Activated naive CD4-positive, alpha-beta T cell treated with anti-CD3 and anti-CD28 coated beads, Interleukin-2, amount 50 U/mL, for 72 hours (primary cell): ENCODE measurements at places on chromosomes 4 and X.

DNA sequence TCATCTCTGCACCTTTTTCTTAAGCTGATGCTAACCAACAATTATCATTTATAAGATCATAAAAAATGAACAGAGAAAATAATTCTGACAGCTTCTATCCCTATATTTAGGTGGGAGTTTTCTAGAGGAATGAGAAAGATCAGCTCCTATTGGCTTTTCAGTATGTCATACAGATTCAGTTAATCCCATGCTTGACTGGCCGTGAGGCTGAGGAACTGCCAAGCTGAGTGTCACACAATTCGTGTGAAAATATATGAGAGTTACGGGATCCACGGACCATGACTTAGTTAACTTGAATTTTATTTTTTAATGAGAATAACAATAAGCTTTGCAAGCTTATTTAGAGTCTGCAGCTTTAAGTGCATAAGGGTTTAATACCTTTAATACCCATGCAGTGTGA lies 37.5 kb downstream of the PHEX start:
- no peak for DNase-seq

DNA sequence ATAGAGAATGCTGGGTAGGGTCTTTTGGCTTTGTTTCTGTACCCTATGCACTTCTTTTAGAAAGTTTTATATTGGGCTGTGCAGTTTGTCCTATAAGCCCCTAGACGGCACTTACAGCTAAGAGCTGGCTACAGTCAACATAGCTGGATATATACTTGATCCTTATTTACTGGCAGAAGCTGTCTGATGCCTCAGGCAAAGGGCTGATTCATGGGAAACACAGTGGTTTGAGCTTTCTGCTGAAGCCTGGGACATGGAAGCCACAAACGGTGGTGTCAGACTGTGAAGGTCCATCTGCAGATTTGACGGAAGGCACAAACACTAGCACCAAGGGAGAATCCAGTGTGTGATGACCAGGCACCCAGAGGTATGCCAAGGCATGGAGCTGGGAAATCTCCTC lies 608.4 kb downstream of the ANKRD50 start:
- DNase-seq = no peak

GRCh38 chrX:54452920-54453319 lies 12.7 kb downstream of the TSR2 start:
- no peak for DNase-seq

DNA sequence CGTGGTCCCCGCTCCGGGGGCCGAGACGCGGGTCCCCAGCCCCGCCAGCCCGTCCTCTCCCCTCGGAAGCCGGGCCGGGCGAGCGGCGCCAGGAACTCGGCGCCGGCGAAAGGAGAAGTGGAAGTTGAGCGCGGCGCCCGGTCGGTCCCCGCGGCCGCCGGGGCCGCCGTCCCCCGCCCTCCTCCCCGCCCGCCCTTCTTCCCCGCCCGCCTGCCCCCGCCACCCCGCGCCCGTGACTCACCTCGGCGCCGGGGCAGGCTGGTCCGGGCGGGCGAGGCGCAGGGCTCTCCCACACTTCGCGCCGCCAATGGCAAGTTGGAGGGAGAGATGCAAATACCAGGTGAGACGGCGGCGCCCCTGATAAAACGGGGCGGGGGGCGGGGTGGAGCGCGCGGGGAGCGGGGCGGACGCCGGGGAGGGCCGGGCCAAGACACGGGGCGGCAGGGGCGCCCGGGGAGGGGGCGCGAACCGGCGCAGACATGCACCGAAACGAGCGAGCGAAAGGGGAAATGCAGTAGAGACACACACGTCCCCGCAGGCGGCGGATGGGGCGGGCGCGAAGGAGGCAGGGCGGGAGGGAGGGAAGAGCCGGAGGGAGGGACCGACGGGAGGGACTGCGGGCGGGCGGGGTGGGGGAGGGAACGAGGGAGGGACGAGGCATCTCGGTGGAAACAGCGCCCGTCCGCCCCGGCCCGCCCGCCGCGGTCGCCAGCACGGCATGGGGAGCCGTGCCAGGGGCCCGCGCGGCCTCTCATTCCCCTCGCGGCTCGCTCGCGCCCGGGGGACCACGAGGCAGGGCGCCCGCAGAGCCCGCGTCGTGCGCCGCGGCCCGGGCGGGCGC lies at the start of gene ELF4:
Gene ELF4 (minus strand): TSS at position 119 of the 841 bp plus-strand sequence. CDS start 29,167 bp downstream, outside the sequence.
- peak; percentile 42 for DNase-seq

- peak; percentile 53 for DNase-seq
Observed at GRCh38 chrX:1394731-1395501, 3.0 kb upstream of the SLC25A6 start.

GRCh38 chrX:71103110-71103983 lies 3.2 kb downstream of the CXorf65 start:
- no peak for DNase-seq

DNA sequence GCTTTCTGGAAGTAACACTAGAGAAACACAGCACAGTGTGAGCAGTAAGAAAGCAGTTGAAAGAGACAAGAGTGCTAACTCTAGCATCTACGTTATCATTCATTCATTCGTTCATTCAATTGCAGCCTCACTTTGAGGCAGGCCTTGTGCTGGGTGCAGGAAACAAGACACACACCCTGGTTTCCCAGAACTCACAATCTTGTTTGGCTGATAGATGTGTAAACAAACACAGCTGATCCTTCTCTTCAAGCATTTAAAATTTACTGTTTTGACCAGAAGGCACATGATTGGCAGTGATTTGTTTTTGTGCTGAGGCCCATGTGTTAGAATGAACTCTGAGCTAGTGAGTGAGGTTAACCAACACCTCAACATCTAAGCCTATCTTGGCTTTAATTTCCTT lies 20.4 kb upstream of the TBC1D9 start:
- no peak for DNase-seq

GRCh38 chr4:45280121-45280520 lies 553.8 kb upstream of the GNPDA2 start:
- no peak for DNase-seq

GRCh38 chr4:169682372-169683047 lies 62.1 kb downstream of the CLCN3 start:
- DNase-seq = no peak

- peak; percentile 34 for DNase-seq
Observed at GRCh38 chr4:56655627-56656345, 25.3 kb downstream of the HOPX start.

- DNase-seq = no peak
Observed at GRCh38 chrX:47992095-47992380, 11.8 kb downstream of the ZNF182 start.

DNA sequence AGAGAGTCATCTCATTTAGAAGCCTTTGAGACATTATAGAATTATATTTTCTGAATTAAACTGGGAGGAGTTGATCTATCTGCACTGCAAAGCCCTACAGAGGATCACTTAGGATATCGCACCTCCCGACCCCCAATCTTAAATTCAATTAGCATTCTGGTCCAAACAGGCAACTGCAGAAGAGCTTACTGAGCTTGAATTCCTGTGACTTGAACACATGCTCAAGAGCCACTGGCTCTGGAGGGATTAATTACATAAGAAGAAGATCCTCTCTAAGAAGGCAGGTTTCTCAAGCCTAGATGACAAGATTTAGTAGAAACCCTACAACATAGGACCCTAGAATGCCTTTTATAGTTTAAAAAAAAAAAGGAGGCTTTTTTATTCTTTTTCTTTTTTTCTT lies 548.9 kb downstream of the ARAP2 start:
- DNase-seq = no peak

GRCh38 chr4:109441862-109442458 lies 8.3 kb downstream of the SEC24B start:
- DNase-seq = no peak

- DNase-seq = peak; percentile 45
Observed at GRCh38 chr4:83231620-83232076, 53.0 kb downstream of the COQ2 start.

DNA sequence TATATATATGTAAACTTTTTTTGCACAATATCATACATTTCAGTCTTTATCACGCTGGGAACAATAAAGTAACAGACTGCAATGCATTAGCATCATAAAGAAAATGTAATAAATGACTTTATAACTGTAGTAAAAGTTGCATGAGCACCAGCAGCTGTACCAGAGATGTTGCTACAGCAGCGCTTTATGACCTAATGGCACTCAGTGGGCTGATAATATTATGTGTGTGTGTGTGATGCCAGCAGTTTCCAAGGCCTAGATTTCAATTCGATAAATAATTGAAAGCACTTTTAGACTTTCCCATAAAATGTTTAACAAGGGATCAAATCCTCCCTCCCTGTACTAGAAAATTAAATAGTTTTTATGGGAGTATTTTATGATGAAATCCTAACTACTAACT lies 367.6 kb upstream of the AGA start:
- DNase-seq = no peak

GRCh38 chr4:147485167-147485566 lies 4.3 kb downstream of the EDNRA start:
- no peak for DNase-seq

GRCh38 chr4:39555472-39555871 lies 28.2 kb upstream of the UGDH start:
- DNase-seq = no peak

GRCh38 chr4:186724864-186725468 lies 1.3 kb upstream of the FAT1 start:
- DNase-seq = no peak

GRCh38 chr4:64784125-64784524 lies 374.9 kb upstream of the TECRL start:
- no peak for DNase-seq

DNA sequence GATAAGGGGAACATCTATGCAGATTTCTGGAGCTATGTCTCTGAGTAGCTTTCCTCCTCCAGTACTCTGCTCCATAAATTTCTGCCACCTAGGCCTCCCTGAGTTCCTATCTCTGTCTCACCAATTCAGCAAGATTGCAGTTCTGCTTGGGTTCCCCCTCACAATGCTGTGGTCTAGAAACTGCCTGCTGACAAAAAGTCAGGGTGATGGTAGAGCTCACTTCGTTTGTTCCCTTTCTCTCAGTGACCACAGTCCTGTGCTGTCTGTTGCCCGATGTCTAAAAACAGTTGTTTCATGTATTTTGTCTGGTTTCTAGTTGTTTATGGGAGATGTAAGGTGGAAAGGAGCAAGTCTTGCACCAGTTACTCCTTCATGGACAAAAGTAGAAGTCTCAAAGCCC lies 41.1 kb downstream of the AMMECR1 start:
- DNase-seq = no peak

DNA sequence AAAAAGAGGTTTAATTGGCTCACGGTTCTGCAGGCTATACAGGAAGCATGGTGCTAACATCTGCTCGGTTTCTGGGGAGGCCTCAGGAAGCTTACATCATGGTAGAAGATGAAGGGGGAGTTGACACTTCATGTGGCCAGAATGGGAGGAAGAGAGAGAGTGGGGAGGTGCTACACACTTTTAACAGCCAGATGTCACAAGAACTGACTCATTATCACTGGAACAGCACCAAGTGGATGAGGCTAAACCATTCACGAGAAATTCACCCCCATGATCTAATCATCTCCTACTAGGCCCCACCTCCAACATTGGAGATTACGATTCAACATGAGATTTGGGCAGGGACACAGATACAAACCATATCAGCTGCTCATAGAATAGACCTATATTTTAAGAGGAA lies 255.8 kb downstream of the OPHN1 start:
- no peak for DNase-seq

GRCh38 chrX:133090236-133090809 lies 6.6 kb downstream of the USP26 start:
- DNase-seq = no peak

- DNase-seq = peak; percentile 36
Observed at GRCh38 chr4:22500831-22501714, 14.8 kb downstream of the ADGRA3 start.

DNA sequence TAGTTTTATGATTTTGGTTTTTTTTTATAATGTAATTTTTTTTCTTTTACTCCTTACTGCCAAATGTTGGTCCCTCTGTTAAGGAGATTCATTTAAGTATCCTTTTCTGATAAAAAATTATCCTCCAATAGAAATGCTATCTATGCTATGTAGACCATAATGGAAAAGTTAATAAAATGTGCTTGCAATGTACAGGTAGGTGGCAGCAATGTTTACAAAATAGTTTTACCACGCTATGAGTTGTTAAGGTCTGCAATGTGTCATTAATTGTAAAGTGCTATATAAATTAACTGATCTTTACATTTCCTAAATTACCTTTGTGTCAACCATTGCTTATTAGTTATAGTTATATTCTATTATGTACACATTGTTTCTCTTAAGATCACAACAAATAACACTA lies 3.8 kb upstream of the CENPC start:
- DNase-seq = no peak

- no peak for DNase-seq
Observed at GRCh38 chr4:188779581-188779980, 640.3 kb downstream of the TRIML1 start.

DNA sequence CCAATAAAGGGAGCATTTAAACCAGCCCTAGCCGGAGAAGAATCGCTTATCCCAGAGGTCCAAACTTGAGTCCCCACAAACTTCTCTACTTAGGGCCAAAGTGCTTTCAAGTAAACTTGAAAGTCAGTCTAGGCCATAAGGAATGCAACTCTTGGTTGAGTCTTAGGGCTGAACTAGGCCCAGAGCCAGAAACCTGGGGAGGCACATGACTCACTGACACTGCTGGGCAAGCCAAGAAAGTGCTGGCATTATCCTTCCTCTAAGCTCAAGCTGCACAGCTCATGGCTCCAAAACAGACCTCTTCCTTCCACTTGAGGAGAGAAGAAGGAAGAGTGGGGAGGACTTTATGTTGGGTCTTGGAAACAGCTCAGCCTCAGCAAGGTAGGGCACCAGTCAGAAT lies 1257.3 kb upstream of the DIAPH2 start:
- DNase-seq = no peak

DNA sequence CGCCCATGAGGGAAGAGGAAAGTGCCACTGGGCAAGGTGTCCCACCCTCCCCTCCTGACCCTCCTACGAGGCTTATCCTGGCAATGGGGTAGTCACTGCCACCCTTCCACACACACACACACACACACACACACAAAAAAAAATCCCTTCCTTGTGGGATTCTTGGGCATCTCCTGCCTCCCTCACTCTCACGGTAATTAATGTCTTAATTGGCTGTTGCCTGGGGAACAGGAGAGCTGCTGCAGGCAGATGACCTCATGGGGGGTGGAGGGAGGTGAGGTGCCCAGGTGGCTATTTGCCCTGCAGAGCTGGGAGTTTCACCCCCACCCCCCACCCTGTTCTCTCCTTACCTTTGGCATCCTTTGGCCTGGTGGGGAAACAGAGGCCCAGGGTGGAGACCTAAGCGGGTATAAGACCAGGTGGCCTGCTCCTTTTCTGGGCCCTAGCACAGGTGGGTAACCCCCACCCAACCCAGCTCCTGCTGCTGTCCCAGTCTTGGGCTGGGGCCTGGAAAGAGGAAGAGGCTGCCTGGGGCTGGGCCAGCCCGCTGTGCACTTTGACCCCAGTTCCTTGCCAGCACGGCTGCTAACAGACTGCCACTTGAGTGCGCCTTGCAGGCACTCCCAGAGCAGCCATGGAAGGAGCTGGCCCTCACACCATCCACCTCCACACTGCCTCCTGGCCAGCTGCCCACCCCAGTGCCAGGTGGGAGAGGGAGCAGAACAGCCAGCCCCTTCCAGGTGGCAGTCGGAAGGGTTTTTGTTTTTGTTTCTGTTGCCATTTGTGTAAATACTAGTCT lies 12.6 kb downstream of the EFNB1 start:
- no peak for DNase-seq

- DNase-seq = no peak
Observed at GRCh38 chr4:22237846-22238494, 277.9 kb downstream of the ADGRA3 start.
